Stimulated activated CD4-positive, alpha-beta T cell treated with anti-CD3 and anti-CD28 coated beads, Interleukin-12 subunit alpha, Interleukin-12 subunit beta, amount 100 ng/mL, for 24 hours (primary cell): ENCODE measurements at places on chromosomes 13 and 19.

DNA sequence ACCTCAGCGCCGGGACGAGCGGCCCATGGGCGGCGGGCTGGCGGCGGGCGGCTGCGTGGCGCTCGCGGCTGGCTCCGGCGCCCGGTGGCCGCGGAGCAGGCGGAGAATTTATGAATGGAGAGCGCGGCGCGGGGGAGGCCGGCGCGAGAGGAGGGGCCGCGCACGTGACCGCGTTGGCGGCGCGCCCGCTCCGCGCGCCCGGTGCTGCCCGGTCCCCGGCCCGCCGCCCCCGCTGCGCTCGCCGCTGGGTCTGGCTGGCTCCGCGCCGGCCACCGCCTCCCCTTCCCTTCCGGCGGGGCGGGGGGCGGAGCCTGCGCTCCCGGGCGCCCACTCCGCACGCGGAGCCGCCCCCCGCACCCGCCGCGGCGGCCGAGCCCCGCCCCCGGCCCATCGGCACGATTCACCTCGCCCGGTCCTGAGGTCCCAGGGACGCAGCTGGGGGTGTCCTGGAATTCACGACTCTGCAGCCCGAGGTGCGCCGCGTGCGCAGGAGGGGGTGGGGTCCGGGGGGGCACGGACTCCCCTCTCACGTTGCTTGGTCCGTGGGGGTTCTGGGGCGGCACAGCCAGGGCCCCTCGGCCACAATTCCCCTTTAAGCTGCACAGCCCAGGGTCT, at the start of gene CBARP:
Gene CBARP, minus strand, starts transcription at position 252 of the 615 bp plus-strand sequence. CDS start 1,905 bp downstream, outside the sequence.
- DNase-seq, result no peak

GRCh38 chr19:41411100-41411967, 13.7 kb downstream of the BCKDHA start:
- no peak for DNase-seq

GRCh38 chr13:25415241-25415640, 43.5 kb downstream of the ATP8A2 start:
- DNase-seq, result no peak

- no peak for DNase-seq
These were observed 39.3 kb downstream of the ESD start for GRCh38 chr13:46757640-46758039.

GRCh38 chr13:110811771-110812120, 98.2 kb downstream of the ING1 start:
- DNase-seq, result no peak

GRCh38 chr19:14165990-14166830, 29.8 kb upstream of the ASF1B start:
- DNase-seq, result no peak

- no peak for DNase-seq
These were observed 130.1 kb downstream of the SLITRK1 start for GRCh38 chr13:83752141-83752540.

- DNase-seq, result no peak
These were observed 409 bp downstream of the FOSB start for GRCh38 chr19:45468159-45468651.

- no peak for DNase-seq
These were observed 19.9 kb downstream of the KDM4B start for GRCh38 chr19:4988770-4989251.

- no peak for DNase-seq
These were observed 117.9 kb downstream of the RBM26 start for GRCh38 chr13:79287939-79288795.

DNA sequence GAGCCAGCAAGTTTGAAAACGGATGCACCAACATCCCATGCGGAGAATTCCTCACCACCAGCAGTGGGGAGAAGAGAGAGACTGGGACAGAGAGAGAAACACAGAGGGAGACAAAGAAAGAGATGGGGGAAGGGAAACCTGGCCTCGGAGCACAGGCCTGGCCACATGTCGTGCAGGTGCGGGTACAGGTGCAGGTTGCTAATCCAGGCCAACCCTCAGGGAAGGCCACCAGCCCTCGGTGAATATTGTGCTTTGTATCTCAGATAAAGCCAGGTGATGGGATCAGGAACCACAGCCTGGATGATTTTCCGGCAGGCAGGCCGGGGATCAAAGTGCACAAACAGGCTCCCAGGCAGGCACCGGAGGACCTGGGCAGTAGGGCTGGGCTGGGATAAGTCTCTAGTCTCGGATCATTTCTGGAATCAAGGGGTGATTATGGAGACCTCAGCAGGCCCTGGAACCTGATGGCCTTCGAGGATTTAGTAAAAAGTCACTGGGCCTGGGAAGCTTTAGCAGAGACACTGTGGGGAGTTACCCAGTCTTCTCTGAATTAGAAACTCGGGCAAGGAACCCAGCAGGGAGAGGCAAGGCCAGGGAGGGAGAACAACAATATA, 3.7 kb downstream of the GAS6 start:
- no peak for DNase-seq

DNA sequence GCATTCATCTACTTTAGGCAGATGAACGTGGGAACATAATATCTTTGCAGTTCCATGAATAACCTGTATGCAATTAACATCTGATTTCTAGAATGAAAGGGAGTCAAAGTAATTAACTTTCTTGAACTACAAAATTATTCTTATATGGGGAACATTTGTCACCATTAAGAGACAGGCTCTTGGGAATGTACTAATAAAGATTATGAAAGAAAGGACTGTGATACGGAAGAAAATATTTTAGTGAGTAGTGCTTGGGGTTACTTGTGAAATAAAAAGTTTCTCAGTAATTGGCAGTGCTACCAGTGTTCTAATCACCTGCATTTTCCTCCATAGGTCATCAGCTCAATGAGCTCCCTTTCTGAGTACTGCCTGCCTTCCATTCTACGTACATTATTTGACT, 85.4 kb downstream of the FRY start:
- no peak for DNase-seq

GRCh38 chr19:2540646-2541454, 64.9 kb downstream of the GADD45B start:
- DNase-seq, result no peak

- DNase-seq, result no peak
These were observed 342.6 kb downstream of the MTUS2 start for GRCh38 chr13:29162638-29163235.

DNA sequence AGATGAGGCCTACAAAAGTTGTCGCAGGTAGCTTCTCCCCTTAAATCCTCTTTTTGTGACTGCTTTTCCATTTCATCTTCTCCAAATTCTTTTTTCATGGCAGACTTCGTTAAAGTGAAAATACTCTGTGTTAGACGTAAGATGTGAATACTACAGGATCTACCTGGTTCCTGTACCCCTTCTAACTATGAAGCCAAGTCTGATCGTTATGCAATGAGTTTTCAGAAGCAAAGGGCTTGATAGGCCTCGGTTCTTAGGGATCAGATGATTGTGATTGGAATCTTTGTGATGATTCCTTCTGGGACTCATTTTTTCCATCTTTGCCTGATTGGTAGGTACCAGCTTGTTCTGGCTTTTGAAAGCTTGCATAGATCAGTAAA, 86.9 kb downstream of the PCCA start:
- no peak for DNase-seq

- no peak for DNase-seq
These were observed 565.7 kb downstream of the EFNB2 start for GRCh38 chr13:105969761-105970160.

GRCh38 chr19:18967358-18968146, 26.5 kb upstream of the HOMER3 start:
- DNase-seq, result no peak

DNA sequence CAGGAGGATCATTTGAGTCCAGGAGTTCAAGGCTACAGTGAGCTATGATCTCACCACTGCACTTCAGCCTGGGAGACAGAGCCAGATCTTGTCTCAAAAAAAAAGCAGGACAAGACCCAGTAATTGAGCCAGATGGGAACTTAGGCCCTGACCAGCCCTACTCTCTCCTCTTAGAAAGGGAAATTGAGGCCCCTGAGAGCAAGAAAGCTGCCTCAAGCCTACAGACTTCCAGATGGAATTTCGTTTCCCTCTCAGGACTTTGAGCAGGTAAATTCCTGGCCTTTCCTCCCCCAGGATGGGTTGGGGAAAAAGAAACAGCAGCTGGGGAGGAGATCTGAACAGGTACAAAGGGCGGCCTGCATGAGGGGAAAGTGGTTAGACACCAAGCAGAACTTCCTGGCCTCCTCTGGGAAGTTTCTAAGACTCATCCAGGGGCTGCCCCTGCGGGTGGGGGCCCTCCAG, 3.6 kb upstream of the BCL3 start:
- DNase-seq, result no peak

DNA sequence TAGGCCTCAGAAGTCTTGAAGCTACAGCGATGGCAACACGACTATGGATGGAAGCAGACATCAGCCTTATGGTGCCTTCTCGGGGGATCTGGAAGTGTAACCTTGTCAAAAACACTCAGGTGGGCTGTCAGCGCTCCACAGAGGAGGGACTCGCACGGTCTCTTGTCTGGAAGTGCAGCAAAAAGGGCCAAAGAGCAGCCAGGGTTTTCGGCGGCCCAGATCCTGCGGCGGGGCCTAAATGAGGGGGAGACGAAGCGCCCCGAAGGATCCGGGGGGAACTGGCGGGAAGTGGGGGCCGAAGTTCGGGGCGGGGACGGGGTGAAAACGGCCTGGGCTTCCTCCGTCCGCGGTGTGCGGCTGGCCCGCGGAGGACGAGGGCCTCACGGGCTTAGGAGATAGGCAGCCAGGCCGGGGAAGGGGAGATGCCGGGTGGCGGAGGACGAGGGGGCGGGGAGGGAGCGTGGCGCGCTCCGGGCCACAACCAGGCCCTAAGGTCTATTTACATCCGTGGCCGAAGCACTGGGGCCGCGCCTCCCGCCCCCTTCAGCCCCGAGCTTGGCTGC, 637 bp downstream of the RANBP3 start:
- DNase-seq, result no peak

DNA sequence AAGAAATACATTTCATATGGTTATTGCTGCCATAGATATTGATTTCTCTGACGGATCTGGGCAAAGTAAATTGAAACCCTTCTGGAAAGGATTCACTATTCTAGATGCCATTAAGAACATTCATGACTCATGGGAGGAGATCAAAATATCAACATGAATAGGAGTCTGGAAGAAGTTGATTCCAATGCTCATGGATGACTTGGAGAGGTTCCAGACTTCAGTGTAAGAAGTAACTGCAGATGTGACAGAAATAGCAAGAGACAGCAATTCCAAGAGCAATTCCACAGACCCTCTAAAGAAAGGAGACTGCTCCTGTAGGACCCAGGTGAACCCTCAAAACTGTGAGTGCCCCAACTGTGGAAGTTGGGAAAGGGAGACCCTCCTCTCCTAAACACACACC, 30.9 kb upstream of the KCTD12 start:
- DNase-seq, result no peak

GRCh38 chr13:106352850-106353249, 182.6 kb downstream of the EFNB2 start:
- no peak for DNase-seq

- DNase-seq, result no peak
These were observed 921 bp upstream of the POLD1 start for GRCh38 chr19:50383001-50383851.

DNA sequence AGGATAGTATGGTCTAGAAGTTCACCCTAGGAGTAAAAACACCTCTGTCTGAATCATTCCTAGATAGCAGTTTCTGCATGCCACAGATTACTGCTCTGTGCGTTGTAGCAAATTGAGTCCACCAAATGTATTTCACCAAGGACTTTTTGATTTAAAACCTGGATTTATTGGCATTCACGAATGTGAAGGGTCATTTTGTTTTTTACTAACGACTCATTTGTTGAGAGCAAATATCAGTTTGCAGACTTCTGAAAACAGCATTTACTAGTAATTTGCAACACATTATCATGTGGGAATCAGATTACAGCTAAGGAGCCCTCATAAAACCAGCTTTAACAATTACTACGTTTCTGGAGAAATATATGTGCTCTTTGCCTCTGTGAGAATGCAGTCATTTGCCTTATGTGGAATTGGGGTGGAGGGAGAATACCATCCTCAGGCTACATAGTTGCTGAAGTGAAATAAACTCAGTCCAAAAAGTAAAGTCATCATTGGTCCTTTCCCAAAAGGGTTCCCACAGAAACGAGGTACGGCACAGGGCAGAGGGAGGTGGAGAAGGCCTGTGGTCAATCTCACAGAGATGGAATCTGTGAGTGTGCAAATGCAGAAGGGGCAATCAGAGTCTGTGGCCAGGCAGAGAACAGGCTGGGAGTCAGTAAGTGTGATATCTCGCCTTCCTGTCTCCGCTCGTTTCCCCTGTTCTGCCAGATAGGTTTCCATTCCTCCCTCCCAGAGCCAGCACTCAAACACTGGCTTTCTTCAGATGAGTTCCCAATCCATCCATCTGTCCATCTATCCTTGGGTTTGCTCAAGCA, 63.1 kb downstream of the DLEU7 start:
- DNase-seq, result no peak

- no peak for DNase-seq
These were observed at the start of gene SACS for GRCh38 chr13:23433171-23434153. SACS (minus strand) TSS chr13:23433702; CDS start chr13:23411239, 22,463 bp downstream.

- DNase-seq, result no peak
These were observed 29.6 kb downstream of the IRS2 start for GRCh38 chr13:109756778-109757177.

GRCh38 chr13:94272038-94272437, 207.4 kb downstream of the DCT start:
- DNase-seq, result no peak

DNA sequence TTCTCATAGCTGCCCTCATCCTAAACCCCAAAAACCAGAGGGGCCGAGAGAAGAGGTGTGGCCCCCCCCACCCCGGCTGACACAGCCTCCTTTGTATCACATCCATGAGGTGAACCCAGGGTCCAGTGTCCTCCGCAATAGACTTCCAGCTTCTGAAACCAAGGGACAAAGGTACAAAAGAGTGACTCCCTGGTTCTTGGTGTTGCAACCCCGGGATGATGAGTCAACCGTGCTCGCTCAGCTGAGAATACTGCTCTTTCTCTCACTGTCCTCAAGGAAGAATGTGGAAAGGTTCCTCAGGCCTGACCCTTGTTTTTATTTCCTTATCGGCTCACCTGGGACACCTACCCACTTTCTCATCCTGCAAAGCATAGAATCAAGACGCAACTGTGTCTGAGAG, 5.5 kb downstream of the SLC15A1 start:
- no peak for DNase-seq

DNA sequence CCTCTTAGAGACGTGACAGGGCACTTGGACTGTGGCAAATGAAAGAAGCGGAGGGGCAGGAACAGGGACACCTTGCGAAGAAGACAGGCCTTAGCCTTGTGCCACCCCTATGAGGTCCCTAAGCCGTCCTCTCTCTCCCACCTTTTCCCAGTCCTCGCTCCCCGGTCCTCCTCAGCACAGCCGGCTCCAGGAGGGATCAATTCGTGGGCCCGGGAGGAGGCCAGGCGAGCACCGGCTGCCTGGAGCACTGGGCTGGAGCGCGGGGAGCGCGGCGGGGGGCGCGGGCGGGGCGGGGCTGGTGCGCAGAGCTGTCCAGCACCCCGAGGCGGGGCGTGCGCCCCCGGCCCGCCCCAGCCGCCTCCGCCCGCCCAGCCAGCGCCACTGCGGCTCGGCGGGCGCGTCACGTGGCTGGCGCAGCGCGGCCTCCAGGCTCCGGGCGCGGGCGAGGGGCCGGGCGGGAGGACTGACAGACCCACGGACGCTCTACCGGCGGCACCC, at the start of gene LRP3:
Gene LRP3, plus strand, starts transcription at position 466 of the 498 bp plus-strand sequence. CDS start 456 bp downstream, outside the sequence.
- no peak for DNase-seq

DNA sequence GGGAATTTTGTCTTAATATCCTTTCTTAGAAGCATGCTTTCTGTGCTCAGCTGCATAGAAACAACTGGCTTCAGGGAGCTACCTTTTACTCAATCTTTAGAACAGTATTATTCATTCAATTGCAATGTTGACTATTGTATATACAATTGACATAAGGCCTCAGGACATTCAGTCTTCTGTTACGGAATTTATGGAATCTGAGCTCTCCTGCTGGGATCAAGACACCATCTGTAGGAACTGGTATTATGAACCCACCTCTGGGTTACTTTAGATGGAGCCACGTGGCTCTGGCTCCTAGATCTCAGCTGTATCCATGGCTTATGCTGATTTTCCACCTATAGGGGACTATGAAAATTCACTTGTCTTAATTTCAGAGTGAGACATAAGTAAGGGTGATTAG, 716.2 kb upstream of the GPC6 start:
- no peak for DNase-seq
